Left ventricle myocardium superior (tissue), 1 donor: ENCODE measurements at places on chromosomes 1 and 21.
A peak's percentile ranks its signal among the peaks of the same experiment; 100 is the strongest.

DNA sequence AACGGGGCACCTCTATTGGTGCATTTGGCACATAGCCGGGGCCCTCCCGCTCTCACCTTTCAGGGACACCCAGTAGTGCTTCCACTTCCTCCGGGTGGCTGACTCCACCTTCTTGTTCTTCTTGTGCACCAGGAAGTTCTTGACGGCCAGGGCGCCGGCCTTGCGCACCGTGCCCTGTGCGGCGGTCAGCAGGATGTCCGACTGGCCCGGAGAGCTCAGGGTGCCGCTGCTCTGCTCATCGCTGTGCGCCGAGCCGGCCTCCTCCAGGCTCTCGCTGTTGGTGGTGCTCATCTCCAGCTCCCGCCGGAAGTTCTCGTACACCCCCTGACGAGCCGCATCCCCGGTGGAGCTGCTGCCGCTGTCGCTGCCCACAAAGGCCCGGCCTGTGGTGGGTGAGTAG is 92.4 kb downstream of the TIAM1 start:
- no peak for DNase-seq

DNA sequence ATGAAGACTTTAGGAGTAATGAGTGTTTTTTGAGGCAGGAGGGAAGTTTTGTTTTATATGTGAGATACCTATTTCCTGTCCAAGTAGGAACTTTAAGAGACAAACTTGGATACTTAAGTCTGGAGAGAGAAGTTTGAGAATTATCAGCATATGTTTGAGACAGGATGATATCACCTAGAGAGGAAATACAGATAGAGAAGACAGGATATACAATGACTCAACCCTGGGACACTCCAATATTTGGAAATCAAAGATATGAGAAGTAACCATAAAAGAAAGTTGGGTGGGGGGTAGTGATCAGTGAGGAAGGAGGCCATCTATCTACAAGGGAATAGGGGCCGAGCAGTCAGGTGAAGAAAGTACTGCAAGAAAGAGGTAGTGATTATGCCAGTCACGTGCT is 6.5 kb downstream of the LCE7A start:
- DNase-seq, result no peak

DNA sequence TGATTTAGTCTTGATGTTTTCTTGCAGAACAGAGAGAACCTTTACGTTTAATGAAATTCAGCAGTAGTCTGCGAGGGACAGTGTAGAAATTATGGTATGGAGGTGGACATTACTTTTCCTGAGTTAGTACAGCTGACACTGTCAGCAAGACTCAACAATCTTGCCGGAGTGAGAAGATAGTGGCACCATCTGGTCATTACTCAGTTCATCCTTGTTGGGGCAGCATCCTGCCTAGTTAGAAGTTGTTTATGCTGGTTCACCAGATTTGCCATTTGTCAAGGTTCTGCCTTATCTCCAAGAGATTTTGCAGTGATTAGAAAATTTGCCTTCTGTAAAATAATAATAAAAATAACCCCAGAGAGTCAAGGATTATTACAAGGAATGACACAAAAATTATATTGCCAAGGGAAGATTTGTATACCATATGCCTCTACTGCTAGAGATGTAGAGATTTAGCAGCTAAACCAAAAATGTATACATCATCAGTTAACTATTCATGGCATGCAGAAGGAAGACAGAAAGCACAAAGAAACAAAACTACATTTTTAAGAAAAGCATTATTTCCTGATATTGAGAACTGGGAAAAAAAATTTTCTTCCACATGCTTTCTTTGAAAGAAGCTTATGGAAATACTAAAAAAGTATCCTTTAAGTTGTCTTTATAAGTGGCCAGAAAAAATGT is 1967.4 kb downstream of the NCAM2 start:
- DNase-seq, result no peak

GRCh38 chr1:10195570-10195969 is 14.8 kb upstream of the KIF1B start:
- DNase-seq, result no peak

DNA sequence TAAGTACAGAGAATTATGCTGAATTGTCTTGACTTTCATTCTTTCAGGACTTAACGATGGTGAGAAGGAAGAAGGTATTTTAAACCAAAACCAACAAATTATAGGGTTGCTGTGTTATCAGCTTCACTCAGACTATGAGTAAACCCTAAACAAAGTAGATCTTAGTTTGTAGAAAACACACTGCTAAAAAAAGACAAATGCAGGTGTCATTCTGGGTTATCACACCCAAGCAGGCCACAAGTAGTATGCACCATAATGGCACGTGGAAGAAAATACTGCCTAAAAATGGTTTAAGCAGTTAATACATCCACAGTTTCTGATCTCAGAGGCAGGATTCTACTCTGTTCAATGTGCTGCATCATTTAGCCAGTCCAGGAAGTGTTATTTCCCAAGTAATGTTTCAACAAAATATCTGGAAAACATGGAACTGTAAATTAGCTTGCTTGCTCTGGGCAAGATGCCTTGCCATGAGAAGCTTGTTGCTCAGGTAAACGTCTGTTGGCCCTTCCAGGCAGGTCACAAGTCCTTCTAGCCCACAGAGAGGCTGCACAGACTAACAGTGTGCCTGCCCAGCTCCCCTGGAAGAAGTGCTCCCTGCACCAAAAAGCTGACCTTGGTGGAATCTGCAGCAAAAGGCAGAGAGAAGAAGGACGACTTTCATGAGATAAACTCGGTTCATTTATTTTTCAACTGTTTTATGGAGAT is 4.1 kb downstream of the DIPK1A start:
- DNase-seq, result no peak

- peak; percentile 87 for DNase-seq
These were observed 109.0 kb downstream of the HMGB4 start for GRCh38 chr1:33972676-33973395.
